ENCODE measurements at places on chromosomes 11 and 22.

GRCh38 chr22:19810381-19811201, 44.1 kb downstream of the GNB1L start:
- no peak for DNase-seq

GRCh38 chr11:128625746-128626145, 38.4 kb upstream of the ETS1 start:
- no peak for DNase-seq

GRCh38 chr11:74742070-74742469, 6.6 kb upstream of the RNF169 start:
- no peak for DNase-seq

DNA sequence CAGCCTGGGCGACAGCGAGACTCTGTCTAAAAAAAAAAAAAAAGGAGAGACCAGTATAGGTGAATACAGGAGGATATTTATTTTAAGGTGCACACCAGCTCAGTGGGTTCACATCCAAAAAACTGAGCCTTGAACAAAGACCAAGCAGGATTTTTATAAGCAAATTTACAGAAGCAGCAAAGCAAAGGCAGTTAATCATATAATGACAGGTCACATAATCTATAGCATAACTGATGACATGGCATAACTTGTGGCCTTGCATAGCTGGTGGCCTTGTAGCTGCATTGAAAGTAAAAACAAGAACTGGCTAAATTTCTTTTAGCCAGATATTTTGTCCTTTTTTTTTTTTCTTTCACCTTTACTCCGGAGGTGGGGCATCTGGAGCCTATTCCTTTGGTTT, 2.7 kb upstream of the PLAAT3 start:
- DNase-seq, result no peak

- no peak for DNase-seq
Measured at GRCh38 chr11:15972838-15973237, 383.5 kb downstream of the SOX6 start.

- no peak for DNase-seq
Measured at GRCh38 chr11:111912535-111912934, at the start of gene HSPB2. HSPB2 (plus strand) TSS chr11:111912734; CDS start chr11:111912830, 96 bp downstream.

GRCh38 chr11:75924966-75925784, 110.2 kb downstream of the UVRAG start:
- DNase-seq, result no peak

GRCh38 chr22:33303099-33303498, 244.9 kb upstream of the SYN3 start:
- DNase-seq, result no peak

DNA sequence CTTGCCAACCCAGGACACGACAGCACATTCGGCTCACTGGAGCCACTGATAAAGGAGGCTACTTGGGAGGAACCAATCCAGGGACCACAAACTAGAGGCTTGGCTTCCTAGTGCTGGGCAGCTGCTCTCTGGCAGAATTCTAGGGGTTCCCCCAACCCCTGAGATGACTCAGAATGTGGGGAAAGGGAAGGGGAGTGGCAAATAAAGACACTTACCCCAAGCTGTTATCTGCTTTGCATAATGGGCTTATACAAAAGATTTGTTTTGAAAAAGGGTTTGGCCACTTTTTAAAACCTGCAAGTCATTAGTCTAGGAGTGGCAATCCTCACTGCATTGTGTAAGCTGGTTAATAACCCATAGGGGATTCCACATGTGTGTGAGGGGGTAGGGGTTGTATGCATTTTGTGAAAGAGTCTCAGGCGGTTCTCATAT, 64.1 kb upstream of the LMO1 start:
- no peak for DNase-seq

DNA sequence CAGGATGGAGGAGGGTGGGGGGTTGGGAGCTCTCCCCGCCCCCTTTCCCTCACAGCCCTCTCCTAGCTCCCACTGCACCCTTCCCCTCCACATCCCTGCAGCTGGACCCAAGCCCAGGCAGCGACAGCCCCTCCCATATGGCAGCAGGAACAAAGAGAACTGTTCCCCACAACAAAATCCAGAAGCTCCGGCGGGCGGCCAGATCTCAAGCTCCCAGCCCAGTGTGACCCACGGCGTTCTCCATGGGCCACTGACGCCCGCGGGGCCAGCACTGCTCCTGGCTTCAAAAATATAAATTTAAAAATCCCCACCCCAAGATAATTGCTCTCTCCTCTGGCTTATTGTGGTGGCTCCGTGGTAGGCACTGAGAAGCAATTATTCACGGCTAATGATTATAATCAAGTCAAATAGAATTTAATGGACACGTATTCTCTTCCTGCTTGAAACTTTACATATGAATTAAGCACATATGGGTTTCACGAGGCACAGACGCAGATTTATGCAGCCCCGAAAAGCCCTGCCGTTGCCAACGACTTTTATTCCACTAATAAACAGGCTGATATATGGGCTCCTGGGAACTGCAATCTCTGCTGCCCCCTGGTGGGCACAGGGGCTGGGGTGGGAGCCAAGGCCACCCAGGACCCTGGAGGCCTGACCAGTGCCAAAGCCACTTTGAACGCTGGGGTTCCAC, 17.5 kb downstream of the MACROD1 start:
- peak; percentile 75 for DNase-seq

DNA sequence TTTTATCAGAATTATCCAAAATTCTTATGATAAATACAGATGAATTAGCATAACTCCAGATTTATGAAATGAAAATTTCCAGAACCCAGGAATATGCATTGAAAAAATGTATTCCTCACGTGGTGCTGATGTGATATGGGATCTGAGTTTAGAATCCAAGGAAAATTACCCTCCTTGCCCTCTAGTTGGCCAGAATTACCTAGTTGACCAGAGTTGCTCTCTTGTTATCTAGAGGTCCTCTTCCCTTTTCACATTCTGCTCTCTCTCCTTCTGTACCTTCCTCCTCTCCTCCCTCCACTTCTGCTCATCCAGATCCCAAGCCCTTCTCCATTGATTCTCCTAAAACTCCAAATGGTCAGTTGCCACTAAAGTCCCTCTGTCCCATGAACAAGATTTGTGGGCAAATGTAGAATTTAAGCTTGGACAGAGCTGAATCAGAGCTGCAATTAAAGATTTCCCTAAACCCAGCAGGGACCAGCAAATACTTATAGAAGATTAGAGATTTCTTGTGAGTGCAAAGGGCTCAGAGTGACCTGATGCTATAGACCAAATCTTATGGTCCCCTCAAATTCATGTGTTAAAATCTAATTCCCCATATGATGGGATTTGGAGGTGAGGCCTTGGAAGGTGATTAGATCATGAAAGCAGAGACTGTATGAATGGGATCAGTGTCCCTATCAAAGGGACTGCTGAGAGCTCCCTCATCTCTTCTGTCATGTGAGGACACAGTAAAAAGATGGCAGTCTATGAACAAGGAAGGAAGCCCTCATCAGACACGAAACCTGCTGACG, 103.2 kb upstream of the IGLL5 start:
- DNase-seq, result no peak

GRCh38 chr11:130897262-130898182, 18.8 kb downstream of the SNX19 start:
- DNase-seq, result no peak

DNA sequence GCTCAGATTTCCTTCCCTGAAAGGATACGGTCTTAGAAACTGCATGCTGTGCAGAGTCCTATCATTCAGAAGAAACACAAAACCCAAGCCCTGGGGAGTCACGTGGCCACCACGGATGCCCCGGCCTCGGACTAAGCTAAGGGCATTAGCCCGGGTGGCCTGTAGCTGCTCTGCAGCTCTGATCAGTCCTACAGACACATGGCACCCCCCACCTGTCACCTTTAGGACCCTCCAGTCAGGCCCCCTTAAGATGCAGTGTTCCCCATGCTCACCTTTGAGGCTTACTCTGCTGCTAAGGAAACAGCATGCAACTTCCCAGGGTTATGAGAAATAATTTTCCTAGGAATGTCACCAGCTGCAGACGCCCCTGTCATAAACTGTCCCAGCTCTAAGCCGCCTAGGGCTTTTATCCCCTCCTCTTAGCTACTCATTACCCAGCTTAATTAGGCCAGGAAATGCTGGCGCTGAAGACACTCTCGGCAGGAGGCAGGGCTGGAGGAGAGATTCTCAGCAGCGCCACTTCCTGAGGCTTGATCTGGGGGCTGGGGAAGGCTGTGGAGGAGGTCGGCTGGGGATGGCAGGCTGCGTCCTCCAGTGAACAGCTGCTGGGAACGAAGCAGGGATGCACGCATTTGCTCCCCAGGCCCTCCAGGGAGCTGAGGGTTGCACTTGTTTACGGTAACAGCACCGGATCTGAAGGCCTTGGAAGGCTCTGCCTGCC, 47.2 kb upstream of the ADA2 start:
- no peak for DNase-seq

DNA sequence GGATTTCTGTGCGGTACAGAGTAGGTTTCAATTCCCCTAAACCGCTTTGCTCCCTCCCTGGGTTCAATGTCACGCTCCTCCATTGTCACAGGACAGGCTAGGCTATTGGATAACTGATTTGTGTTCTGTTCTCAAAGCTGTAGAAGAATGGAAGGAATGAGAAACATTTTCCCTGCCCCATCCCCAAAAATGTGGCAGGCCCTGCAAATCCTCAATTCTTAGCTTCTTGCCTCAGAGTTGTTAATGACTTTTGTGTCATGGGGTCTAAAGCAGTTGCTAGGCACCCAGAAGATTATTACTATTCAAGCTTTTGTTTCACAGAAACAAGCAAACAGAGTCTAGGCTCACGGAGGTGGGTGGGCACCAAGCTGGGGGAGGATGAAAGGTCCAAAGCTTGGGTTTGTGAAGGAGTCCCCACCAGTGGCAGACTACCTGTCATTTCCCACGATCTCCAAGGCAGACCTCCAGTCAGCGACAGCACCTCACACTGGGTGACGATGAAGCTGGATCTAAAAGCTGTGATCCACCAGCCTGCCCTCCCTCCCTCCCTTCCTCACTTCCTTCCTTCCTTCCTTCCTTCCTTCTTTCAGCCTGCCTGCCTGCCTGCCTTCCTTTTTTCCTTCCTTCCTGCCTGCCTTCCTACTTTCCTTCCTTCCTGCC, 1080.2 kb downstream of the OPCML start:
- DNase-seq, result no peak

- no peak for DNase-seq
Measured at GRCh38 chr11:33588056-33588455, 112.6 kb downstream of the C11orf91 start.

- DNase-seq, result no peak
Measured at GRCh38 chr22:44326491-44326885, 13.7 kb upstream of the SHISAL1 start.

- no peak for DNase-seq
Measured at GRCh38 chr11:92390783-92391182, 166.2 kb downstream of the FAT3 start.

- no peak for DNase-seq
Measured at GRCh38 chr11:22415476-22415875, 77.3 kb downstream of the SLC17A6 start.

DNA sequence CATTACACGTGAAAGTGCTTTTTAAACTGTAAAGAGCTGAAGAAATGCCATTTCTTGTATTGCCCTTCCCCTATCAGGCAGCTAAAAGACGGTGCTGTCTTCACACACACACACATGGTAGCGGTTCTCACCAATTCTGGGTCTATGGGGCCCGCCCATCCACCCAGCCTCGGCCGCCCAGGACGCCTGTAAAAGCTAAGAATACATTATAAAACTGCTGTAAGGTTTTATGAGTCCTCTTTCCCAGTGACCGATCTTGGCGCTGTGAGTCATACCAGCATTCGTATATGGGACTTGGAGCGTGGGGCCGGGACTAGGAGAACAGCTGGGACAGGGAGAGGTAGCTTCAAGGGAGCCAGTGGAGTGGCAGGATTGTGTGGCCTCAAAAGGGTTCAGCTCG, 149.7 kb upstream of the CADM1 start:
- no peak for DNase-seq

DNA sequence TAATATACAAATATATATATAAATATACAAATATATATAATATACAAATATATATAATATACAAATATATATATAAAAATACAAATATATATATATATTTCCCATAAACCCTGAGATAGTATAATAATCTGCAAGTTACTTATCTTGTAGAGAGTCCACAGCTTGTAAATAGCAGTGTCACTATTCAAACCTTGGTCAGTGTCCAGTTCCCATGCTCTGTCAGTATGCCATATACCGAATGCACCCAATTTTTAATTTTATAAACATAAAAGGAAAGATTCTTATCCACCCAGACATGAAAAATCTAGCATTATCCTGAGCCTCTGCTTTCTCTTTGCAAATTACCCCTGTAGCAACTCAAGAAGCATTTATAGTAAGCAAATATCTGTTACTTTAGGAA, 21.6 kb upstream of the CTSC start:
- no peak for DNase-seq

DNA sequence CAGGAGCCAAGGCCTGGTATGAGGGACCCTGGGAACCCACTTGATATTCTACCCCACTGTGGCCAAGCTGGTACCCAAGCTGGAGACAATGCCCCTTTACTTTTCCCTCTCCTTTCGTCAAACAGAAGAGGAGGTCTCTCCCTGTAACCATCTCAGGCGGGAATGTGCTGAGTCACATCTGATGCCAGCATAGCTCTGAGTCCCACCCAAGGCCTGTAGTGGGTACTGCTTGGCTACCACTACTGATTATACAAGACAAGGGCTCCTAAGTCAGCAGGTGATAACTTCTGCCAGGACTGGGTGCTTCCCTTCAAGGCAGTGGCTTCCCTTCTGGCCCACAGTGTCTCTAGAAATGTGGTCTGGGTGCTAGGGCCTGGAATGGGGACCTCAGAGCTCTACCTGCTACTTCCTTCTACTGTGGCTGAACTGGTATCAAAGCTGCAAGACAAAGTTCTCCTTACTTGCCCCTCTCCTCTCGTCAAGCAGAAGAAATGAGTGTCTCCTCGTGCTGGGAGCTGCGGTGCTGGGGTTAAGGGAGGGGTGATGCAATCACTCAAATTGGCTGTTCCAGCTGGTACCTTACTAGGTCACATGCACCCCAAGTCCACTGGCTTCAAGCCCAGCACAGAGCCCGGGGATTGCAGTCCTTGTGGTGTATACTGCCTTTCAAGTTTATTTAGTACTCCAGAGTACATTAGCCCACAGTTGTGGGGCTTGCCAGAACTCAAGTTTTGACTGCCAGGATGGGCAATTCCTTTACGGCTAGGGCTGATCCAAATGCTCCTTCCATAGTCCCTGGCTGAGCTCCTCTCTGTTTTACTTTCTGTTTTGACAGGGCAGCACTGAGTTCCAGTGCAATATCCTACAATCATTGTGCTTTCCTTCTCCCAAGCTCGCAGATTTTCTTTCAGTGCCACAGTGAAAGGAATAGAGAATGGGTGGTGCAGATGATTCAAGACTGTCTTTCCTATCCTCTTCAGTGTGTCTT, 419.7 kb upstream of the CNTN5 start:
- DNase-seq, result no peak

GRCh38 chr11:113138731-113139130, 175.7 kb upstream of the TTC12 start:
- DNase-seq, result no peak

GRCh38 chr11:14253840-14254239, 105.1 kb downstream of the RRAS2 start:
- no peak for DNase-seq

DNA sequence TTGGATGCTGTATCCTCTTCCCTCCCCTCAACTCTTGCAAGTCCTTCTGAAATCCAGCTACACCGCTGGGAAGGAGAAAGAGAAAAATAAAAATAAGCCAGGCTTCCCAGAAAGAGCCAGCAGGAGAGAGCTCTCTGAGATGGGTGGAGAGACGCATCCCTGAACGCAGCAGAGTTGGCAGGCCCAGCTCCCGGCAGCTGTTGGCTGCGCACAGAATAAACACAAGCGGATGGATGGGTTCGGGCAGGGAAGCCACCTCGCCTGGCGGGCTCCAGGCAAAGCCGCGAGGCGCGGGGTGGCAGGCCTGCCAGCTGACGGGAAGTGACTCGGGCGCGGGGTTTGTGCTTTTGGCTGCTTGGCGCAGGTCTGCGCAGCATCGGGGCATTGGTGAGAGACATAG, 537.7 kb downstream of the MIAT start:
- no peak for DNase-seq

- DNase-seq, result no peak
Measured at GRCh38 chr11:8329847-8330361, 66.2 kb upstream of the LMO1 start.
